ENCODE measurements at places on chromosomes 1 and 21. TPM values are rescaled to one million over a fixed set of nuclear protein-coding genes. Genes with fewer than 3 reads are reported as not detected.

DNA sequence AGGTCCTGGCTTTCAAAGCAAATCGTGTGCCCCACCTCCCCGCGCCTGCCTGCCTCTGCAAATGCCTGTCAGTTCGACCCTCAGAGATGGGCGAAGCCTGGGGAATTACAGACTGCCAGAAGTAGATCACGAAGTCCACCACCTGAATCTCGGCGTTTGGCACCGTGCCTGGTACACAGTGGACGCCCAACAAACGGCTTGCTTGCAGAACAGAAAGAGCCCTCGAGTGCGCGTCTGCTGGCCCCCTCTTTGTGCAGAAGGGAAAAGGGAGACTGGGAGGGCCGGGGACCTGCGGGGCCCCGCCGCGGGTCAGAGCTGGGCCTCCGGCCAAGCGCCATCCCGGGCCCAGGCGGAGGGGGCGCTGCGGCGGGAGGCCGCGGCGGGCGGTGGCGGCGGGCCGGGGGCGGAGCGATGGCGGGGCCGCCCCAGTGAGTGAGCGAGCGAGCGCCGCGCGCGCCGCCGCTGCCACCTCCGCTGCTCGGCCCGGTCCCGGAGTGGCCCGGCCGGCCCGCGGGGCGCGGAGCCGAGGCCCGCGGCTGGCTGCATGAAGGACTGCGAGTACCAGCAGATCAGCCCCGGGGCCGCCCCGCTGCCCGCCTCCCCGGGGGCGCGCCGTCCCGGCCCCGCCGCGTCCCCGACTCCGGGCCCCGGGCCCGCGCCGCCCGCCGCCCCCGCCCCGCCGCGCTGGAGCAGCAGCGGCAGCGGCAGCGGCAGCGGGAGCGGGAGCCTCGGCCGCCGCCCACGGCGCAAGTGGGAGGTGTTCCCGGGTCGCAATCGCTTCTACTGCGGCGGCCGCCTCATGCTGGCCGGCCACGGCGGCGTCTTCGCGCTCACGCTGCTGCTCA lies at the start of gene ZDHHC18:
TSS of gene ZDHHC18 (plus strand) at position 428 of the 845 bp plus-strand sequence. CDS start at position 545, 117 bp downstream.
- DNase-seq, result peak; percentile 84
- peaks cover 34% of the 10 kb centered on the region for H3K36me3 ChIP-seq
- peaks cover 52% of the 10 kb centered on the region for H3K4me1 ChIP-seq
- no peaks in the 10 kb centered on the region for H3K27me3 ChIP-seq
- peak within 1 kb of the TSS; percentile 94 for H3K4me3 ChIP-seq

DNA sequence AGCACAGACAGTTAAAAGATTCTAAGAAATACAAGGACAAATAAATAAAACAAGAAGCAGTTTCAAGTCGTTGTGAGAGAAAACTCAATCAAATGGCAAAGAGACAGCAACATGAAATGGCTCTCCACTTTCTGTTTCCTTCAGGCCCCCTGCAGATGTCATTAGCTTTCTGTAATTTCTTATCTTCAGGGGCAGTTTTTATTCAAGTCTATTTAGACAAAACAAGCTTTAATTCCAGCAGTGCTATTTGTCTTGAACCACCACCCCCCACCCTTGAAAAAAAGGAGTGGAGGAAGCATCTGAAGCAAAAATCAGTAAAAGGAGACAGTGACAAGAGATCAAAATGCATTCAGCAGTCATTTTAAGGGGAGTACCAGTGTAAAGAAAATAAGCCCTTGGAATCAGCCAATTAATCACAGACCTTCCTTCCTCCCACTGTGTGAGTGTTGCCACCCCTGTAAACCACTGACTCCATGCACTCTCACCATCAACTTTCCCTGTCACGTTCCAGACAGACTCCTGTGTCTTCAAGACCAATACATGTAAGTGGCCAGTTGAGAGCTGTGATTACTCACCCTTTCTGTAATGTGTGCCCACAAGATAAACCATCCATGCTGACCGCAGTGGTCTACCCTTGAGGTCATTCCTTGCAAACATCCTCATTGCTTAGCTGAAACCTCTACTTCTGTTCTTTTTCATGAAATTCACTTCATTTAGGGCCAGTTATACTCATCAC lies 136.1 kb upstream of the HOOK1 start:
- H3K4me3 ChIP-seq, result no peak overlapping the region
- DNase-seq, result no peak
- no peak overlapping the region for H3K27ac ChIP-seq
- H3K4me1 ChIP-seq, result no peaks in the 10 kb centered on the region

- peaks cover 2% of the 10 kb centered on the region for H3K27me3 ChIP-seq
- peaks cover 4% of the 10 kb centered on the region for H3K36me3 ChIP-seq
- H3K4me3 ChIP-seq, result no peak overlapping the region
Measured at GRCh38 chr1:67285780-67286488, 21.7 kb upstream of the IL12RB2 start.

- H3K4me3 ChIP-seq, result no peak overlapping the region
- no peak for DNase-seq
- no peaks in the 10 kb centered on the region for H3K27me3 ChIP-seq
Measured at GRCh38 chr1:20790785-20791184, 3.7 kb upstream of the HP1BP3 start.

DNA sequence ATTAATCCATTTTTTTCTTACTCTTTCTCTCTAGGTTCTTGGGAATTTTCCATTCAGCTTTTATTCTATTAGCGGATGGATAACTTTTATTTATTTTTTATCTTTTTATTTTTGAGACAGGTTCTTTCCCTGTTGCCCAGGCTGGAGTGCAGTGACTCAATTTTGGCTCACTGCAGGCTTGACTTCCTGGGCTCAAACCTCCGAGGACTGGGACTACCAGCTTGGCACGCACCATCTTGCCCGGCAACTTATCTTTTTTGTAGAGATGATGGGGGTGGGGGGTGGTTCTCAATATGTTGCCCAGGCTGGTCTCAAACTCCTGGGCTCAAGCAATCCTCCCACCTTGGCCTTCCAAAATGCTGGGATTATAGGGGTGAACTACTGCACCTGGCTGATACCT lies 36.1 kb upstream of the CHIT1 start:
- H3K4me1 ChIP-seq, result peaks cover 10% of the 10 kb centered on the region
- H3K4me3 ChIP-seq, result no peak overlapping the region
- no peaks in the 10 kb centered on the region for H3K27me3 ChIP-seq
- no peaks in the 10 kb centered on the region for H3K36me3 ChIP-seq

DNA sequence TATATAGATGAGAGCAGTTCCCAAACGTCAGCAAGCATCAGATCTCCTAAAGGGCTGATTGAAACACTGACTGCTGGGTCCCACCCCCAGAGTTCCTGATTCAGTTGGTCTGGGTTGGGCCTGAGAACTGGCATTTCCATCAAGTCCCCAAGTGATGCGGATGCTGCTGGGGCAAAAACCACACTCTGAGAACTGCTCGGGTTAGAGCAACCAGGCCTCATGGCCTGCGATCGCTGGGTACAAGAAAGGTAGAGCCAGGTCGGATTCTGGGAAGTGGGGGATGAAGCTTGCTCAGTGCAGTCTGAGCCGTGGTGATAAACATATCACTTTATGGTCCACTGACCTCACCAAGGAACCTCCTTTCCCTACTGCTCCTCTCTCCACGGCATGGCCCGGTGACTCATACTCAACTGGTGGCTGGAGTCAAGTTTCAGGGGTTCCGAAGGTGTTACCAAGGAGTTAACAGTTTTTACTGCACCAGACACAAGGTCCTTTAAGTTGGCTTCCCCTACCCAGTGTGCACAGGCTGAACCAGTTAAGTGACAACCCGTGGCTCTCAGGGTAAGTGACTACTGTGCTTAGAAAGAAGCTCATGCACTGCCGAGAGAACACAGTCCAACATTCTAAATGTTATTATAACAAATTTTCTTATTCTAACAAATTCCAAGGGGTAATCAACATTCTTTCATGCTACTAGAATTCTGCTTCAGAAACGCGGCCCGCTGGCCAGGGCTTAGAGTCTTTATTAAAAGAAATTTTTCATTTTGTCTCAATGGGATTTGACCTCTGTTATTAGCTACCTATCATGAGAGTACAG lies 153.5 kb downstream of the TGFBR3 start:
- peaks cover 48% of the 10 kb centered on the region for H3K4me1 ChIP-seq
- peaks cover 26% of the 10 kb centered on the region for H3K36me3 ChIP-seq
- peak; percentile 58 for DNase-seq

DNA sequence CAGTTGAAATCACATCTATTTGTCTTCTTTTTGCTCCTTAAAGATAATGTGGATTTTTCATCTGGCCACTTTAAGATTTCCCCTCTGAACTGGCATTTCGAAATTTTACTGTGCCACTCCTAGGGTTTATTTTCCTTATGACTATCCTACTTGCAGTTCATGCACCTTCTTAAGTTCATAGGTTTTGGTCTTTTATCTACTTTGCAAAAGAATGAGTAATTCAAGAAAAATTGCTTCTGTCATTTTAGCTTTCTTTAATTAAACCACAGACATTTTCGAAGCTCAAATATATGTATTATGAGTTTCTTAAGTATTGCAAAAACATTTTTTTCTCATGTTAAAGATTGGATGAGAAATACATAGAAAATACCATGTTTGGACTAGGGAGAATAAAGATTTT lies 1244.8 kb upstream of the TMPRSS15 start:
- DNase-seq, result no peak
- H3K27ac ChIP-seq, result no peak overlapping the region

- no peak overlapping the region for H3K27ac ChIP-seq
- H3K4me3 ChIP-seq, result no peak overlapping the region
- no peak for DNase-seq
- peaks cover 27% of the 10 kb centered on the region for H3K4me1 ChIP-seq
- no peaks in the 10 kb centered on the region for H3K27me3 ChIP-seq
- peaks cover 25% of the 10 kb centered on the region for H3K36me3 ChIP-seq
Measured at GRCh38 chr1:85707267-85707989, 805 bp downstream of the ZNHIT6 start.

GRCh38 chr1:99532276-99532580 lies 113.7 kb upstream of the PALMD start:
- H3K27me3 ChIP-seq, result no peaks in the 10 kb centered on the region
- no peaks in the 10 kb centered on the region for H3K4me1 ChIP-seq
- no peak overlapping the region for H3K4me3 ChIP-seq
- no peak for DNase-seq
- H3K27ac ChIP-seq, result no peak overlapping the region
- H3K36me3 ChIP-seq, result no peaks in the 10 kb centered on the region

KIAA1614 gene
- total RNA-seq, result 0.09 TPM

VWA5B1 gene
- not detected for total RNA-seq

ADAMTS4 gene
- total RNA-seq, result 0.71 TPM
